Activated T-cell treated with anti-CD3 and anti-CD28 coated beads, Interleukin-2, amount 50 U/mL, for 4 hours (primary cell): ENCODE measurements at places on chromosomes 7 and 10. TPM values are rescaled to one million over a fixed set of nuclear protein-coding genes. Genes with fewer than 3 reads are reported as not detected.

CHST3 gene
- total RNA-seq = 2.0 TPM

CPA4 gene
- total RNA-seq = not detected

ANKRD61 gene
- 0.35 TPM for total RNA-seq

VWA2 gene
- total RNA-seq = not detected

TUBB8 gene
- total RNA-seq = not detected
